ACHN (cell line): ENCODE measurements at places on chromosomes 7 and 10.

DNA sequence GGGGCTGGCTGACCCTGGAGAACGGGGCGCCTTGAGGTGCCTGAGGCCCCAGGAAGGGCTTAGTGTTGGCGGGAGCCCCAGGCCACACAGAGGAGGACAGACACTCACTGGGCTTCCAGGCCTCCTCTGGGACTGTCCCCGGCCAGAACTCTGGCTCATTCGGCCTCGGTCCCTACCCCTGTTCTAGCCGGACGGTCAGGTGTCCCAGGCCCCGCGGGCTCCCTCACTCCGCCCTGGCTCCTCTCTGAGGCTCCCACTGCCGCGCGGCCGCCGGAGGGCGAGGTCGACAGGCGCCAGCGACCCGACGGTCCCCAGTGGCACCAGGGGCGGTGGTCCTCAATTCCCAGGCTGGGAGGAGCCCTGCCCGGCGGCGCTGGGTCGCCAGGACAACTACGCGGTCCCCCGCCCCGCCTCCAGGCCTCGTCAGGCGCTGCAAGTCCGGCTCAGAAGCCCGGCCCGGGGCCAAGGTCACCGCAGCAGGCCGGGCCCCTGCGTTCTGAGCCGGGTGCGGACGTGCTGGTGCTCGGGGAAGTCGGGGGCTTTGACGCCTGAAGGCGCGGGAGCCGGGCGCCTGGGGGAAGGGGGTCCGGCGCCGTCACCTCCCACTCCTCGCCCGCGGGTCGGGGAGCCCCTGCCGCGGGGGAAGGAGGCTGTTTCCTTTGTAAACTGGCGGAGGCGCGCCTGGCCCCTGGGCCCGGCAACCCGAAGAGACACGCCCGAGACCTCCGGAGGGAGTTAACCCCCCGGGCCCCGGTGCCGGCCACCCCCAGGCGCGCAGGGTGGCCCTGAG is 1.1 kb upstream of the PWWP2B start:
- DNase-seq, result no peak

DNA sequence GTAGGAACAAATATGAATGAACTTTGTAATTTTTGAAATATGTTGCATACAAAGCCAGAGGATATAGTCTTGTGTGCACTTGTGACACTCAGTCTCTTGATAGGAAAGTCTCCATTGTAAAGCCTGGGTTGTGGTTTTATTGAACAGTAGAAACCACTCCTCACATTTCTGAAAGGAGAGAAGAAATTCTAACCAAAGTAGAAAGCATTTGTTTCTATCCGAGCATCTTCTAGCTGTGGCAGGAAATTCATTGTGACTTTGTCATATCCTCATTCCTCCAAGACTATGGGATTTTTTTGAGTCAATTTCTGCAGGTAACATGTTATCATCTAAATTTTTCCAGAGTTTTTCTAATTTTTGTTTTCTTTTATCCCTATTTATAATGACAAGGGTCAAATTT is 55.5 kb upstream of the NCF1 start:
- no peak for DNase-seq

DNA sequence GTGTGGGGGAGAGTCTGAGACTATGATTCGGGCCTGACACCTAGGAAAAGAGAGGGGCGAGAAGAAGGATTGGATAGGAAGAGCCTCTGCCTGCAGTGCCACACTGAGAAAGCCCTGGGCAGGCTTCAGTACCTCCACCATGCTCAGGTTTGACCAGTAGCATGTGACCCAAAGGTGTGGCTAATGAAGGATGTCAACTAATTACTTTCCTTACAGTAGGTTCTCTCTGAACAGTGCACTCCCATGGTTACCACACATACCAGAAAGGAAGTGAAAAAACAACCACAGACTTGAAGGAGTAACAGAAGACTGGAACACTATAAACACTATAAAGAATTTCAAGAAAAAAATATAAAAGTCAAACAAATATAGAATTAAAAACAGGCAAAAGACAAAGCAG is 46.2 kb downstream of the SEM1 start:
- no peak for DNase-seq

DNA sequence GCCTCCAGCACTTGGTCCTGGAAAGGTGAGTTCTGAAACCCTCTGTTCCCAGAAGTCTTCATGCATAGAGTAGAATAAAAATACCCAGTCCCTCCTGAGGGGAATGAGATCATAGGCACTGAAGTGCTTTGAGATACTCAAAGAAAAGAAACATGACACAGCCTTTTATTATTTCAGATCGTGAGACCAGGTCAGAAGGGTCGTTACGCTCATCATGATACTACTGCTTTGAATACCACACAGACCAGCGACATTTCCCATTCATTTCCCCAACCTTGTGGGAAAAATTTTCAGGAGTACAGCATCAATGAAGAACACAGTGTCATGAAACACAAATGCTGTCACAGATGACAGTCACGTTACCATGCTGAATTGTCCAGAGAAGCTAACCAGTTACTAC is 15.0 kb downstream of the CLRN3 start:
- DNase-seq, result no peak

DNA sequence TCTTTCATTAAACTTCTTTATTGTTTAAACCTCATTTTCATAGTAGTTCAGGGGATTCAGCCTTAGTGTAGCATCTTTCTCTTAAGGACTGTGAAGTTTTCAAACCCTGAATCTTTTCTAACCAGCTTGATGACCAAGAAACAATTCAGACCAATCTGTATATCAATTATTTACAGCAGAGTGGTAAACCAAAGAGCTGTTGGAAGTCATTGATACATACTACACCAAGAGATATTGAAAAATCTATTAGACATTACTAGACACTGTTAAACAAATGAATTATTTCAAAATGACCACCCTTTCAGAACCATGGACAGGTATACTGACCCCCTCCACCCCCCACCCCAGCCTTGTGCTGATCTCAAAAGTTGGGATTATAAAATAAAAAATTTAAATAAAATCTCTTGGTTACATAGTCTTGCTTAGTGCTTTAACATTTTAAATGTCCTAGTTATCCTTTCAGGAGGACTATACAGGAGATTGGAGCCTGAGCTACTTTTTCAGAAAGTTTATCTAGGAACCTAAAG is 143.9 kb upstream of the LSM8 start:
- no peak for DNase-seq
